ENCODE measurements at places on chromosomes 5 and 9.

- peak; percentile 94 for DNase-seq
Observed at GRCh38 chr9:124861342-124862229, at the start of the genes ARPC5L and RPL35. Gene ARPC5L (plus strand): TSS chr9:124862130. CDS start chr9:124869291, 7,161 bp downstream. Gene RPL35 (minus strand): TSS chr9:124861957. CDS start chr9:124861912, 45 bp downstream.

DNA sequence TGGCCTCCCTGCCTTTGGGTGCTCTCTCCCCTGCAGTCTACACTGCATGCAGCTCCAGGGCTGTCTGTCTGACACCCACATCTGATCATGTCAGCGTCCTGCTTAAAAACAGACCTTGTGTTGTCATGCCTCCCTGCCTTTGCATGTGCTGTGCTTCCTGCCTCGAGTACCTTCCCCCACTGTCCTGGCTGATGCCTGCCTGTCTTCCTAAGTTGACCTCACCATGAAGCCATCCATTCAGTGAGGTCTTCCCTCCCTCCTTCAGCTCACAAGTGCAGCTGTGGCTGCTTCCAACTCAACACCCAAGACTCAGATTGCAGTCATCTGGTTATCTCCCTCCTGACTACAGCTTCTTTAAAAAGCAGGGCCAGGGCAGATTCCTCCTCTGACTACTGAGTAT is 5.5 kb downstream of the ANGPTL2 start:
- peak; percentile 44 for DNase-seq

GRCh38 chr9:127854184-127854806 is at the start of gene ENG:
Gene ENG (minus strand): TSS chr9:127854658. CDS start chr9:127854355, 303 bp downstream.
- peak; percentile 69 for DNase-seq

- no peak for DNase-seq
Observed at GRCh38 chr9:25733336-25733982, 55.2 kb upstream of the TUSC1 start.

- DNase-seq: no peak
Observed at GRCh38 chr5:139389701-139390638, at the start of gene MZB1. Gene MZB1 (minus strand): TSS chr5:139389913. CDS start chr5:139389856, 57 bp downstream.

DNA sequence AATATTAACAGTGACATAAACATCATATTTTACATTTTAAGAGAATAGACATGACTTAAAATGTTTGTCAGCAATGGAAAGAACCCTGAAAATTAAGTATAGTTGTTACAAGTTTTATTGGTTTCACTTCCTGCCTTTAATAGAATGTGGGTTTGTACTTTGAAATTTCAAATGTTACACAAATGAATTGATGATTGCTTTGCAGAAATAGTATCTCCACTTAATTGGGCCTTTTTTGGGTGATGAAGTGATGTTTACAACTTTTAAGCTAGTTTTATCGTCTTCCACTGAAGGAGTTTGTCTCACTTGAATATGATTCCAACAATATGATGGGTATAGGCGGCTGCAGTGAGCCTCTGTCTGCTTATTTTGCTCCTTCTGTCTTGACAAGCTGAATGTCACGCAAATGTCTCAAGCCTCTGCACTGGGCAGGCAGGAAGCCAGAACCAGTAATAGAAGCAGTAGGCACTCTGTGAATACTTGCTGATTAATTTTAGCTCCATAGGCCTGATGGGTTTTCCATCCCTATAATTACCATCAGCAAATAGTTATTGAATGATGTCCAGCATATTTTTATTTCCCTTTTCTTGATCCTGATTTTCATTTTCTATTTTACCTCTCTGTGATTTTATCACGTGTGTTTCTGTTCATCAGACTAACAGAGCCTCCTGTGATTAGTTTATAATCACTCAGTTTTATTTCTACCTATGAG is 10.6 kb upstream of the NR3C1 start:
- no peak for DNase-seq

DNA sequence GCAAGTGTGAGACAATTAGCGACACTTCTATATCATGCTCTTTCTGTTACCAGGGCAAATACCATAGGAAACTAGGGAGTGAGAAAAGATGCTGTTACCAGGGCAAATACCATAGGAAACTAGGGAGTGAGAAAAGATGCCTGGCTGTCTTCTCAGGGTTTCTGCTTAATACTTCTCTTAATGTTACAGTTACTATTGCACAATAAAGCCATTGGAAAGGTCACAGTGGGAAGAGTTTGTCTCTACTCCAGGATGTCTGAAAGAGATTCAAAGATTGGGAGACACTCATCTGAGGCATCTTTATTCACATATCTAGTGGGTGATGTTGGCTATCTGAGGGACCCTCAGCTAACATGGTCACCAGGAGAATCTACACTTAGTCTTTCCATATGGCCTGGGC is 431.7 kb upstream of the POU5F2 start:
- no peak for DNase-seq
